ENCODE measurements at places on chromosomes 1 and 21.

DNA sequence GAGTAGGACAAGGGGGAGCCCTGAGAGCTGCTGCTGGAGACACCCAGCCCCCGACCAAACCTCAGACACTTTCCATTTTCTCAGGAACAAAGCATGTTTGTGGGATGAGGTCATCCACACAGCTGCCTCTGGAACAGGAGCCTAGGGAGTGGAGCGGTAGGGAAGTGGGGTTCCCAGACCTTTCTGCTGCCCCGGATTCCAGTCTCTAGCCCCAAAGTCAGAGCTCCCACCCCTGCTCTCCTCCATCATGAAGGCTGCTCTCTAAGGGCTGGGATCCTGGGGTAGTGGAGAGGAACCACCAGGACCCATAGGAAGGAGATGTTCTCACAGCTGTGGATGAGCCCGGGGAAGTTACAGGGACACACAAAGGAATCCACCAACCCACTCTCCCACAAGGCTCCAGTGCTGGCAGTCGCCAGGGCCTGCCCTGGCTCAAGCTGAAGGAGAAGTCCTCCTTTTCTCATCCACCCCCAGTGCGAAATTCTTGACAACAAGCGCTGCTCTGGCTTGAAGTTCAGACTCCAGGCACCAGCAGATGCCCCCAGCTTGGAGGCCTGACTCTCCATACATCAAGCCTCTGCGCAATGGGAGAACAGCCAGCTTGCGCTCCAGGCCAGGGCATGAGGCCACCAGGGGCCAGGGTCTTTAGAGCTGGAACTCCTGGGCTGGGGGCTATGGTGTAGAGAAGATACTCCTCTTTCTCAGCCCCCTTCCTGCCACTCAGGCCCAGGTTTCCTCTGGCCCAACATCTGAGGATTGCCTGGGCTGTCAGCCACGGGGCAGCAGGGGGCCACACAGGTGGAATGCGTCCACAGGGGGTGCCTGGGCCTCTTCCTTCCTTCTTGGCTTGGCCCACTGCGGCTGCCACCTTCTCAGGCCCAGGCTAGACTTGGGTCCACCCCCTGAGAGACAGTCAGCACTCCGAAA is 4.5 kb downstream of the FHL3 start:
- peak; percentile 79 for DNase-seq

DNA sequence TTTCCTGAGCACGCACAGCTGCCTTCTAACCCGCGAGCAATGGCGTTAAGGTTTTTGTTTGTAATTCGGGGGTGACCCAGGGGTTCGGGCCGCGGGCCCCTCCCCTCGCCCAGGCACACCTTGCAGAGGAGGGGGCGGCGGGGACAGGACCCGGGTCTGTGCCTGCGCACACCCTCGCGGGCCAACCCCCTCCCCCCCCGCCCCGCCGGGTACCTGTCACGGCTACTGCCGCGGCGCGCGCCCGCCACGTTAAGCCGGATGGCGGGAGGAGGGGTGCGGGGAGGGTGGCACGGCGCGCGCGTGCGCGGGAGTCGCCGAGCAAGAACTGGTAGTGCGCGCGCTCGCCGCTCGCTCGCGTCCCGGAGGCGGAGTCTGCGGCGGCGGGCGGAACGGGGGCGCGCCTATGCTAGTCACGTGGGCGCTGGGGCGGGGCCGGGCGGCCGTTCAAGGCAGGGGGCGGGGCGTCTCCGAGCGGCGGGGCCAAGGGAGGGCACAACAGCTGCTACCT is at the start of gene TPTE:
TPTE (plus strand) TSS at position 493 of the 508 bp plus-strand sequence. CDS start 17,141 bp downstream, outside the sequence.
- DNase-seq, result no peak

DNA sequence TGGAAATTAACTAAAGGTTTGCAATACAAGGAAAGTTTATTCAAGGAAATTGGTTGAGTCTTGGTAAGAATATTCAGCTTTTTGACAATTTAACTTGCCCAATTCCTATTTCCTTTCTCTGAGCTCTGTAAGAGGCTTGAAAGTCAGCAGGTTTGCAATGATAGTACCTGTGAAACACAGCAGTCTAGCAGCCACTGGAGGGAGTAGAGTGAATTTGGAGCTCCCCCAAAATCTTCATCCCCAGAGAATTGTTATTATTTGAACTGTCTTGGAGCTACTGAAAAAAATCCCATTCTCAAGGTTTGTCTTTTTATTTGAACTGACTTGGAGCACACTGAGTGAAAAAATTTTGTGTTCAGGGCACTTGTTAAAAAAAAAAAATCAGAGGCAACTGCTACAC is 654.2 kb upstream of the PKN2 start:
- DNase-seq, result no peak

DNA sequence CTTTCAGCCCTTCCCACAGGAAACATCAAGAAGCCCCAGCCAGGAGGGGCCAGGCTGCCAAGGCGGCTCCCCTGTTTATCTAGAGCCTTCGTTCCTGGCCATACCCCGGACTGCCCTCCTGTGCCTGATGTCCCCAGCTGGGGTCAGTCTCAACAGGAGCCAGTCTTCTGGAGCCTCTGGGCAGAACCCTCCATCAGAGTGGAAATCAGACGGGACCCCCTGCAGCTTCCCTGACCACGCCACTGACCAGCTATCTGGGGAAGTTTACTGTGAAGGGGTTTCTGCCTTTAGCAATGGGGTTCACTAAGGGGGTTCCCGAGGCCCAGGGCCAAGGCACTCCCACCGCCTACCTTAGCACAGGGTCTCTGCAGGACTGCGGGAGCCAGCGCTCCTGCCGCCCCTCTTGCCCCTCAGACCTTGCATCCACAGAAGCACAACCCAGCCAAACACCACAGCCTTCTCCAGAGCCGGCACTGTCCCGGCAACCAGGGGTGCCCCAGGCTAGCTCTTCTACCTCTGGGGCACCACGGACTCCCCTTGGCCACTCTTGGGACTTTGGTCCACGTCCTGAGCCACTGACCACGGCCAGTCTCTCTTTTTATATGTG is 3.5 kb upstream of the MTFR1L start:
- no peak for DNase-seq

- no peak for DNase-seq
Observed at GRCh38 chr1:116983112-116983511, 18.4 kb upstream of the CD101 start.

DNA sequence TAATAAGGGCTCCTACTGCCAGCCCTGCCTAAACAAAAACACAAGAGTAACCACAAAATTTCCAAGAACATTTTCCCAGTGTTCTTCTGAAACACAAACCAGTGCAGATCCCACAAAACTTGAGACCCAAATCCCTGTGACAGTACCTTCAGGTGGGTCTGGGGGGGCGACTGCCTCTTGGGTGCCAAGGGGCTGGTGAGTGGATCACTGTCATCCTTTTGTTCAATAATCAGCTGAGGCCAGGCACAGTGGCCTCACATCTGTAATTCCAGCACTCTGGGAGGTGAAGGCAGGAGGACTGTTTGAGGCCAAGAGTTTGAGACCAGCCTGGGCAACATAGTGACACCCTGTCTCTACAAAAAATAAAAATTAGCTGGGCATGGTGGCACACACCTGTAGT is 87.6 kb downstream of the GLIS1 start:
- no peak for DNase-seq

GRCh38 chr1:161936786-161937185 is 86.9 kb downstream of the OLFML2B start:
- no peak for DNase-seq

DNA sequence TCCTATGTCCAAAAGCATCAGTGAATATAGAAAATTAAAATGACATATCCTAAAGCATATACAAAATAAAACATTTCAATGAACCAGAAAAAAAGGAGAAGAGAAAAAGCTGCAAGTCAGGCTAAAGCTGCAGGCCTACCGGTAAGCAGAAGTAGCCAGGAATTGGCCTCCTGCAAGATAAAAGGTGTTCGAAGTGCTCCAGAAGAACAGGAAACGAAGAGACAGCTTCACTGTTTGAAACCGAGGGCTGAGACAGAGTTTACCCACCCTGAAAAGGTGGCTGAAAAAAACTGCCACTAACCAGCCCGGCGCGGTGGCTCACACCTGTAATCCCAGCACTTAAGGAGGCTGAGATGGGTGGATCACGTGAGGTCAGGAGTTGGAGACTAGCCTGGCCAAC is 37.4 kb downstream of the NSL1 start:
- no peak for DNase-seq
